Activated CD4-positive, alpha-beta T cell treated with anti-CD3 and anti-CD28 coated beads, Interleukin-2, amount 10 ng/mL, durations not matched to agents 7 days and 5 days (primary cell): ENCODE measurements at places on chromosomes 5 and 9.

DNA sequence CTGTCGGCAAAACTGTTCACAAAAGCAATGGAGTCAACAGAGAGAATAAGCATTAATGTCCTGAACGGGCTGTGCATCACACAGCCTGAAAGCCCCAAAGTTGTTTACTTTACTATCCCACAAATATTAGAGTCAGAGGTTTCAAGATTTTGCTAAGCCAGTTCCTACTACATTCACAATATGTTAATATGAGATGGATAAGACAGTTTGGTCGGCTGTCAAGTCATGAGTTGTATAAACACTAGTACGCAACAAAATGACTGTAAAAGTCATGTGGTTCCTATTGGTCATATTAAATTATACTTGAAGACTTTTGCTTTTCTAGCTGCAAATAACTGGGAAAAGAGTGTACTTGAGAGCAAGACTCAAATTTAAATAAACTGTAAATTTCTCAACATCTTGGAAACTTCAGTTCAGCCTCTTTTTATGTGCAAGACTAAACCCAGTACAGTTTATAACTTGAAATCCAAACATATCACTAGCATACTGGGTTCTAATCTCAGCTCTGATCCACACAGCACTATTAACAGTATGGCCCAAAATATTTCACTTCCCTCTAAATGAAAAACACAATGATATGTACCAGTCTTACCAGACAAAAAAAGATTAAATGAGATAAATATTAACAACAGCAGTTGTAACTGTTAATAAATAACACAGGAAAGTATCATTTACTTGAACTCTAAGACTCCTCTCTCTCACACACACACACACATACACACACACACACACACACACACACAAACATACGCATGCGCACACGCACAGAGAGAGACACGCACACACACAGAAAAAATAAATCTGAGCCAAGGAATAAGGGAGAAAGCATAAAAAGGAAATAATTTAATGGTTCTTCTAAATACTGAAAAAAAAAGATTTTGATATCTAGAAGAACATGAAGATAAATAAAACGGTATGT lies 33.1 kb downstream of the FANCC start:
- H3K4me1 ChIP-seq, result peaks cover 5% of the 10 kb centered on the region
- DNase-seq, result no peak
- peaks cover 8% of the 10 kb centered on the region for H3K36me3 ChIP-seq
- no peak overlapping the region for H3K4me3 ChIP-seq

- H3K4me3 ChIP-seq, result no peak overlapping the region
- H3K27ac ChIP-seq, result no peak overlapping the region
- no peaks in the 10 kb centered on the region for H3K36me3 ChIP-seq
- H3K4me1 ChIP-seq, result no peaks in the 10 kb centered on the region
- DNase-seq, result no peak
Measured at GRCh38 chr9:116208417-116209232, 55.0 kb downstream of the PAPPA start.

- no peak for DNase-seq
- no peaks in the 10 kb centered on the region for H3K27me3 ChIP-seq
- H3K4me1 ChIP-seq, result no peaks in the 10 kb centered on the region
- no peaks in the 10 kb centered on the region for H3K36me3 ChIP-seq
- H3K27ac ChIP-seq, result no peak overlapping the region
- no peak overlapping the region for H3K4me3 ChIP-seq
Measured at GRCh38 chr5:16665601-16666000, 48.8 kb upstream of the RETREG1 start.

GRCh38 chr9:121284733-121285451 lies 16.9 kb downstream of the GSN start:
- no peaks in the 10 kb centered on the region for H3K27me3 ChIP-seq
- DNase-seq, result no peak
- no peak overlapping the region for H3K4me3 ChIP-seq
- H3K27ac ChIP-seq, result no peak overlapping the region
- peaks cover 25% of the 10 kb centered on the region for H3K4me1 ChIP-seq

DNA sequence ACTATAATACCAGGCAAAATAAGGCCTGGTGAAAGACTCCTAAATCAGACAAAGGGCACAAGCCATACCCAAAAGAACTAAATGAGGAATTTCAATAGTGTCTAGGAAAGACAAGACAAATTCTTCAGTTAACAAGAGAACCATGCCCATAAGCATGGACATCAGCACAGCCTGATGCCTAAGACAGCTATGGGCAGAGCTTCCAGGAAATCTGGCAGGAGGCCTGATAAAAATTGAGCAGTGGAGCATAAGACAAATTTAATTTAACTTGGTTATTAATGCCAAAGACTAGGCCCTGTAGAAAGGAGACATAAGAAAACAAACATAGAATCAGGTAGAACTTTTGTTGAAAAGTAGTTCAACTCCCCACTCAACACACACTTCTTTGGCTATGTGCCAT lies 17.3 kb downstream of the KLHL3 start:
- no peak overlapping the region for H3K4me3 ChIP-seq
- no peak for DNase-seq
- peaks cover 43% of the 10 kb centered on the region for H3K36me3 ChIP-seq
- no peak overlapping the region for H3K27ac ChIP-seq
- peaks cover 10% of the 10 kb centered on the region for H3K4me1 ChIP-seq

DNA sequence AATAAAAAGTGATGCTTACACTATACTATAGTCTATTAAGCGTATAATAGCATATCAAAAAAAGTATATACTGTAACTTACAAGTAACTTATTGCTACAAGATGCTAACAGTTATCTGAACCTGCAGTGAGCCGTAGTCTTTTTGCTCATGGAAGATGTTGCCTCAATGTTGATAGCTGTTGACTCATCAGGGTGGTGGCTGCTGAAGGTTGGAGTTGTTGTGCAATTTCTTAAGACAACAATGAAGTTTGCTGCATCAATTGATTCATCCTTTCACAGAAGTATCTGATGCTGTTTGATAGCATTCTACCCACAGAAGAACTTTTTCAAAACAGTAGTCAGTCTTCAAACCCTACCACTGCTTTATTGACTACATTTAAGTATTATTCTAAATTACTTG lies 7.8 kb upstream of the C9orf40 start:
- H3K4me1 ChIP-seq, result peaks cover 1% of the 10 kb centered on the region
- no peaks in the 10 kb centered on the region for H3K27me3 ChIP-seq
- DNase-seq, result no peak
